ENCODE measurements at places on chromosomes 5 and 9. TPM values are rescaled to one million over a fixed set of nuclear protein-coding genes. Genes with fewer than 3 reads are reported as not detected.

DNA sequence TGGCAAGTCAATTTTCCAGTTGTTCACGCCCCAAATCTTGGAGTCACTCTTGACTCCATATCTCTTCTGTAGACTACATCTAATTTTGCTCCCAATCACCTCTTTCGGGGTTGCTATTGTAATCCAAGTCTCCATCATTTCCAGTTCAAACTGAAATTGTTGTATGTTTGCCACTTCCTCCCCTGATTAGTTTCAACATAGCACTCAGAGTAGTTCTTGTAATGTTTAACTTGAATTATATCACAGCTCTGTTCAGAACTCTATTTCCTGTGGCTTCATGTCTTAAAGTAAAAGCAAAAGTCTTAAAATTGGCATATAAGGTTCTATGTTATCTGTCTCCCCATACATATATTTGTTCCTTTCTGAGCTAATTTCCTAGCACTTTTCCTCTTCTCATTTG lies 348.5 kb upstream of the RIOK2 start:
- H3K27ac ChIP-seq = no peak overlapping the region
- no peaks in the 10 kb centered on the region for H3K4me1 ChIP-seq
- no peaks in the 10 kb centered on the region for H3K27me3 ChIP-seq
- no peaks in the 10 kb centered on the region for H3K36me3 ChIP-seq

- no peaks in the 10 kb centered on the region for H3K27me3 ChIP-seq
- no peaks in the 10 kb centered on the region for H3K36me3 ChIP-seq
- H3K4me1 ChIP-seq = no peaks in the 10 kb centered on the region
- H3K27ac ChIP-seq = no peak overlapping the region
- H3K4me3 ChIP-seq = no peak overlapping the region
Observed at GRCh38 chr5:72468024-72468423, 39.2 kb downstream of the ZNF366 start.

The SPATA31E1 gene
- not detected for total RNA-seq

The LHX2 gene
- 10.2 TPM for total RNA-seq
